ENCODE measurements at places on chromosomes 3 and 15.

DNA sequence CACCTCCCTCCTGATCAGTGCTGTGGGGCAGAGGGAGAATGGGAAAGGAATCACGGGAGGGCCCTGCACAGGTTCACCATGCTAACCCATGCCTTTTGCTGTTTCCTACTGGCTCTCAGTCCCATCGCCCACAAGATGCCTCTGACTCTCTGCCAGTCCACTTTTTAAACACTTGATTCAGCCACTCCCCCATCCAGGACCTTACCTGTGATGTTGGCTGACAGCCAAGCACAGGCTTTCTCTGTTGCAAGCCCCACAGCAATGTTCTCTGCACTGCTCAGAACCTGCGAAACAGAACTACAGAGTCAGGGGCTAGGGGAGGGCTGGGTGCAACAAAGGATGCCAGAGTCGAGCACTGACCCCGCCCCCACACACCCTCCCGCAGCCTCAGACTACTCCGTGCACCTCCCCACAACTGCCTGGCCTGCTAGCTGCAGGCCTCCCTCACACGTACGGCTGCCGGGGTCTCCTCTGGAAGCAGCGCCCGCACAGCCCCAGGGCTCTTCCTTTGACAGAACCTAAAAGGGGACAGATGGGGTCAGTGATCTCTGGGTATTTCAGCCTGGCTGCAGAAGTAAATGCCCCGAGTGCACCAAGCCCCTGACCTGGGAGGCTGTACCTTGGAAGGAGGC lies 9.1 kb downstream of the CDAN1 start:
- no peak for DNase-seq

DNA sequence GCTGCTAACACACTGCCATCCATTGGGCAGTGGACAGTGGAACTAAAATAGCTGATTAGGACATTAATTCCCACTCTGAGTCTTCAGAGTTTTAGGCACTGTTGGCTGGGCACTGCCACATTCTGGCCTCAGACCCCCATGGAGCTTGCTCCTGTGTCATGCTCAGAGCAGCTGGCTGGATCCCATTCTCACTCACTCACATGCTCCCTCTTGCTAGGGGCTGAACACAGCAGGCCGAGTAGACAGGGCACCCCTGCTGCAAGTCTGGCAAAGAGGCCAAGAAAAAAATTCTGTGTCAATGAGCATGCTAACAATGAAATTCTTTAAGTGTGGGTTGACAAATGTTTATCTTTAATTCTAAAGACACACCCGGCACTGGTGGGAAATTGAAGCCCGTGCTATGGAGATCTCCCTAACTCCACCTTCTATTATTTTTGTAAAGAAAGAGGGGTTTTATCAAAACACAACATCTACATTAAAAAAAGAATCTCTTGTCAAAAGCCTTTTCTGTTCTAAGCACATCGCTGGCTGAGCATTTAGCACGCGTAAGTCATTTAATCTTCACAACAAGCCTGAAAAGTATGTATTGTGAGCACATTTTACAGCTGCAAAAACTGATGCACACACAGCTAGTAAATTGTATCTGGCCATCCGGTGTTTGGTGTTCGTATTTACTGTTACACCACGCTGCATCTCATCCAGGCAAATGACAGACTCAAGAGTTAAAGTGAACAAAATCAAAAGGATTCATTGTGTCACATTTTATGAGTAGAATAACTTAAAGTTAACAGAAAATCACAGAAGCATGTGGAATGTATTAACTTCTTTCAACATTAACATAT lies 362.1 kb downstream of the PLOD2 start:
- no peak for DNase-seq

DNA sequence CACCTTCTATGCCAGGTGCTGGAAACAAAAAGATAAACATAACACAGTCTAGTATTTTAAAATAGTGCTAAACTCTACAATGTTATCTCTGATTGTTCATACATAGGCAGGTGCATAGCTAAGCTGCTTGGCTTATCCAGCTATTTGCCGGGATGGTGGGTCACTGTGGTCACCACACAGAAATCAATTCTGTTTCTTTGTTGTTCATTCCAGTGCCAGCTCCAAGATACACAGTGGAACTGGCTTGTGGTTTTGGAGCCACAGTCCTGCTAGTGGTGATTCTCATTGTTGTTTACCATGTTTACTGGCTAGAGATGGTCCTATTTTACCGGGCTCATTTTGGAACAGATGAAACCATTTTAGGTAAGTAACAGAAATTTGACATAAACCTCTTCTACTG lies 130.2 kb downstream of the IL1RAP start:
- no peak for DNase-seq

- DNase-seq = no peak
These were observed 40.3 kb downstream of the THBS1 start for GRCh38 chr15:39621210-39621609.

GRCh38 chr15:49313650-49314049 lies 109.4 kb upstream of the FGF7 start:
- DNase-seq = no peak

DNA sequence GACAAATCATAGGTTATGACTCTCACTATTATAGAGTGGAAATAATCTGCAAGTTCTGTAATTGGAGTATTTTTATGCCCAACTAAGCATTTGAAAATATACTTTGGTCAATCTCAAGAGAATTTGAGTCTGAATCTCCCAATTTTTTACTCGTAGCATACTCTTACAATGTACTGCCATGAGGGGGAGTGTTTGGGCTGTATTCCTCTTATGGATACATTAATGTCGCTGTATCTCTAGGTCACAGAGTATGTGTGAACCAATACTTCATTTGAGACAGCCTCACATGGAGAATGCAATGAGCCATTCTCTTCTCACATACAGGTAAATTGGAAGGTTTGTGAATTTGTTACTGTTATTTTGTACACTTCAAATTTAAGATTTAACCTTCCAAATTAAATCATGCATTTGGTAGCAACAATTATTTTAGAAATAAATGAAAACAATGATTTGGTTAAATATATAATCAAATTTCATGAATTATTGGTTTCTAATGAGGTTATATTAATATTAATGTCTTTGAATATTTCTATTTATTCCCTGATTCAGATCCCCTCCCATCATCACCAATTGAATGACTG lies 5.5 kb upstream of the CD200 start:
- DNase-seq = peak; percentile 18

DNA sequence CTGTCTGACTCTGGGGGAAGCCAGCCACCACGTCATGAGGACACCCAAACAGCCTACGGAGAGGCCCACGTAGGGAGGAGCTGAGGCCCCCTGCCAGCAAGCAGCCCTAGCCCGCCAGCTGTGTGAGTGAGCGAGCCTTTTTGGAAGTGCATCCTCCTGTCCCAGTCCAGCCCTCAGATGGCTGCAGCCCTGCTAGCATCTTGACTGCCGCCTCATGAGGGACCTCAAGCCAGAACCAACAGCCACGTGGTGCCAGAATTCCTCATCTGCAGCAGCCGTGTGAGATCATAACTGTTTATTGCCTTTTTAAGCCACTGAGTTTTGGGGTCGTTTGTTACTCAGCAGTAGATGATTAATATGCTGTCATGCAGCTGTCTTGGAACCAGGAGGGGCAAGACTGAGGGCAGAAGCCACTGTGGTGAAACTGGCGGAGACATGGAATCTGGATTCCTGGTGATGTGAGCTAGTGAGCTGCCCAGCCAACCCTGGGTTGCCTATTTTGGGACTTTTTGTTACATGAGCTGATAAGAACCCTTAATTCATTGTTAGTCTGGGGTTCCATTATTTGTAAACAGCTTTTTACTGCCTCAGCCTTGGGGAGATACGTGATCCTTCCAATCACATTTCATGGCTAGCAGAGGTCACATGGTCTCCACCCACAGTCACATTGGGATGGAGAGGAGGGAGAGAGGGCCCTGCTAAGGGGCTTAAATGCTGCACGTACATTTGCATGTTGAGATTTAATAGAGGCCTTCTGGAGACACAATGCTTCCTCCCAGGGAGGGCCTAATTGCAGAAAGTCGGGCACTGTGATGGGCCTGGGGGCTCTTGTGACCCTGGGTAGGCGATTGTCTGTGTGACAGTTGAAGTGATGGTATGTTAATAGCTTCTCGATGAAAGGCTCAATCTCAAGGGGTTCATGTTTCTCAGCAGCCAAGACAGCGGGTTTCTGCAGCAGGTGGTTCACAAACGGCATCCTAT lies 73.8 kb downstream of the RPLP1 start:
- DNase-seq = no peak

- no peak for DNase-seq
These were observed 15.5 kb downstream of the RGMA start for GRCh38 chr15:93073465-93073952.

DNA sequence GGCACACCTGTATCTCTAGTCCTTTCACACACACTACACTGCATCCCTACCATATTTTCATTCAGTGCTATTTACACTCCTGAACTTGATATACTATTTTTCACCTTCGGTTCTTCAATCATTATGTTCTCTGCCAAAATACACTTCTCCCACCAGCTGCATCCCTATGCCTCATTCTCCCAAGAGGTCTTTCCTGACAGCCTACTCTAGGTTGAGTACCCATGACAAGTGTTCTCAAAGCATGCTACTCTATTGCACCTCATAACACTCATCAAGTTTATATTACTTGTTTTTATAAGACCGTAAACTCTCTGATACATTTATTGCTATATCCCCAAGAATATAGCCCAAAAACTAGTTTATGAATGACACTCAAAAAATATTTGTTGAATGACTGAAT lies 549.5 kb downstream of the PYDC2 start:
- no peak for DNase-seq

- no peak for DNase-seq
These were observed 57.8 kb upstream of the BOC start for GRCh38 chr3:113153499-113154107.

- DNase-seq = no peak
These were observed 133.0 kb upstream of the PRR20G start for GRCh38 chr3:127420829-127421228.

DNA sequence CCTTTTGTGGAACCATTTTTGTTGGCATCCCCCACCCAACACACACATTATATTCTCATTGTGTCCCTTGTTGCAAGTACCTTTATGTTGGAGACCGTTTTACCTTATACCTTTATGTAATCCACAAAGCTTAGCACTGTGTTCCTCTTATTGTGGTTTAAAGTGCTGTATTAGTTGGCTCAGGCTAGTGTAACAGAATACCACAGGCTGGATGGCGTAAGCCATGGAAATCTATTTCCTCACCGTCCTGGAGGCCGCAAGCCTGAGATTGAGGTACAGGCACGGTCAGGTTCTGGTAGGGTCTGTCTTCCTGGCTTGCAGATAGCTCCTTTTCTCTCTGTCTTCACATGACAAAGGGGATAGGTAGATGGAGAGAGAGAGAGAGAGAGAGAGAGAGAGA lies 302.8 kb downstream of the ROBO2 start:
- DNase-seq = no peak

DNA sequence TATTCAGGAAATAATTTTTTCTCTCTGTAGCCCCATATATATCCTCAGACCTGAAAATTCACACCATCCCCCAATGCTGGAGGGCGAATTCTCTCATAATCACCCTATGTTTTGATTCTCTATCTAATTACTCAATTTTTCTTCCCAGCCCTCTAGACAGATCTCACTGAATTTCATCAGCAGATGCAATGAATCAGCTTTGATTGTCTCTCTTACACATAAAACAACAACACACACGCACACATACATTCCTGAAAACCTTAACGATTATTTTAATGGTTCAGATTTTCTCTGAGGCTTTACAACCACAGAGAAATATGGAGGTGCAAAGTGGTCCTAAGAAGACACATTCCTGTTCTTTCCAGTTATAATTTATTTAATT lies 11.1 kb downstream of the RBMS3 start:
- DNase-seq = no peak

- no peak for DNase-seq
These were observed 80.9 kb downstream of the TNIK start for GRCh38 chr3:171379281-171379680.

DNA sequence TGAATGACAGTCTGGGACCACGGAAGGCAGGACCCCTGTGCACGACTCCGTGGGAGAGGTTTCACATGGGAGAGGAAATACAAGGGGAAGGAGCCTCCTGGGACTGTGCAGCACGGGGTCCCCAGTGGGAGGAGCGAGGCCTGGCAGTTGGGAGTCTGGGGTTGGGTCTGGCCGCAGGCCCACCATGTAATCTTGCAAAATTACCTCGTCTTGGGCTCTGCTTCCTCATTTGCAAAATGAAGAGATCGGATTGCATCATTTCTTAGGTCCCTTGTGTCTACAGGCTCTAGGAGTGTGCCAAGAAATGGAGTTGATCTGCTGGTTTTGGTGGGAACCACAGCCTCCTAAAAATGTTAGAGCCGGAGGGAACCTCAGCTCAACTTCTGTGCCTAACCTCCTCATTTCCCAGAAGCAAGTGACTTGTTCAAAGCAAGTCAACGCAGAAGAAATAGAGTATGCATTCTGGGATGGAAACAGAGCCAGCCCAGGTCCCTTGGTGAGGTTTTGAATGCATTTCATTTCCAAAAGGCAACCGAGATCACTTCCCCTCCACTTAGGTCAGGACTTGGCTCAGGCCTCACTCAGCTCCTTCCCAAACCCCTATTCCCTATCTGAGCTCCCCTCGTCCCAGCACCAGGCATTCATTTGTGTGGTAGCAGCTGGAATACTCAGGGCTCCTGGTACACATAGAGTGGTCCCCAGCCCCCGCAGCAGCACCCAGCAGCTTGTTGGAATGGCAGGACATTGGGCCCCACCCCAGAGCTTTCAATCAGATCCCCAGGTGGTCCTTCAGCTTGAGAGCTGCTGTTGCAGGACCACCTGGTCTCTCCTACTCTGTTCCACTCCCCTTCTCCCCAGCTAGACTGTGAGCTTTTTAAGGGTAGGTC lies 267.7 kb downstream of the XXYLT1 start:
- no peak for DNase-seq

GRCh38 chr15:31039961-31040360 lies 48.5 kb upstream of the MTMR10 start:
- DNase-seq = no peak

DNA sequence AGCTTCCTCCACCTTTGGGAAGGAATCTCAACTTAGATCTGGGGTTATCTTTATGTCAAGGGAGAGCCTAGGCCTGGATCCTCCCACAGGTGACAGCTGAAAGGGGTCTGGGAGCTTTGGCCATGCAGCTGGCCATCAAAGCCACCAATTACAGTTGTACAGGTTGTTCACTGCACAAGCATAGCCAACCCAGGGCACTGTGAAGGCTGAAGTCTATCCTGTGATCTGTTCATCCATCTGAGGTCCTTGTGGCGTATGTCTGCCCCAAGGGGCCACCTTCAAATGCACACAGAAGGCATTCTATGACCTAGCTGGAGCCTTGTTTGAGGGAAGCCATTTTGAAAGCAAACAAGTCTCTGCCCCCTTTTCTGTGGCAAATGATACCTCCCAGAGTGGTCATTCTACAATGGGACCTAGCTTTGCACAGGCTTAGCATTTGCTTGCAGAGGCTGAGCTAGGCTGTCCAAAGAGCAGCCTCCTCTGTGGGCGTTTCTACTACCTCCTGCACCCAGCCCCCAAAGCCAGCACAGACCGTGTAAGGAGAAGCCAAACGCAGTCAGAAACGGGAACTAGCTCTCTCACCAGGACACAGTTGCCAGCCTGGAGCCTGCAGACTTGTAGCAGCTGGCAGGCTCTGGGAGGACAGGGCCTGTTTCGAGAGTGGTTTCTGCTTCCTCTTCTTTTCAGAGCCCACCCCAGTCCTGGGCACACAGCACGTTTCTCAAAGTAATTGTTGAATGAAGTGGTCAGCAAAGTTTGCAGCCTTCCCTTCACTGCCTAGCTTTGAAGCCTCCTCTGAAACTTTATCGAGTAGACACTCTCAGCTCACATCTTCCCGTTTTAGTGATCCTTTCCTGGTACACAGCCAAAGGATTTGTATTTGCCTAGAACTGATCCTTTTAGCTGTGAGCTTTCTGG lies 157.3 kb upstream of the SMAD3 start:
- no peak for DNase-seq
